ENCODE measurements at places on chromosomes 11 and 22.

DNA sequence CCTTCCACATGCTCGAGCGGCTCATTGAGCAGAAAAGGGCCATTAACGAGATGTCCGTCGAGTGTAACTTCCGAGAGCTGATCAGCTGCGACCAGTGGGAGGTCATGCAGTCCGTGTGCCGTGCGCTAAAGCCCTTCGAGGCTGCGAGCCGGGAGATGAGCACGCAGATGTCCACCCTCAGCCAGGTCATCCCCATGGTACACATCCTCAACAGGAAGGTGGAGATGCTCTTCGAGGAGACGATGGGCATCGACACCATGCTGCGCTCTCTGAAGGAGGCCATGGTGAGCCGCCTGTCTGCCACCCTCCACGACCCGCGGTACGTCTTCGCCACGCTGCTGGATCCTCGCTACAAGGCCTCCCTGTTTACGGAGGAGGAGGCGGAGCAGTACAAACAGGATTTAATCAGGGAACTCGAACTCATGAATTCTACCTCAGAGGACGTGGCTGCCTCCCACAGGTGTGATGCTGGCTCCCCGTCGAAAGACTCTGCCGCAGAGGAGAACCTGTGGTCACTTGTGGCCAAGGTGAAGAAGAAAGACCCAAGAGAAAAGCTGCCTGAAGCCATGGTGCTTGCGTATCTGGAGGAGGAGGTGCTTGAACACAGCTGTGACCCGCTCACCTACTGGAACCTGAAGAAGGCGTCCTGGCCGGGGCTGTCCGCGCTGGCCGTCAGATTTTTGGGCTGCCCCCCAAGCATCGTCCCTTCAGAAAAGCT, 31.7 kb downstream of the ALG12 start:
- DNase-seq: no peak

GRCh38 chr11:19869466-19869865, 156.8 kb downstream of the NAV2 start:
- DNase-seq: no peak

DNA sequence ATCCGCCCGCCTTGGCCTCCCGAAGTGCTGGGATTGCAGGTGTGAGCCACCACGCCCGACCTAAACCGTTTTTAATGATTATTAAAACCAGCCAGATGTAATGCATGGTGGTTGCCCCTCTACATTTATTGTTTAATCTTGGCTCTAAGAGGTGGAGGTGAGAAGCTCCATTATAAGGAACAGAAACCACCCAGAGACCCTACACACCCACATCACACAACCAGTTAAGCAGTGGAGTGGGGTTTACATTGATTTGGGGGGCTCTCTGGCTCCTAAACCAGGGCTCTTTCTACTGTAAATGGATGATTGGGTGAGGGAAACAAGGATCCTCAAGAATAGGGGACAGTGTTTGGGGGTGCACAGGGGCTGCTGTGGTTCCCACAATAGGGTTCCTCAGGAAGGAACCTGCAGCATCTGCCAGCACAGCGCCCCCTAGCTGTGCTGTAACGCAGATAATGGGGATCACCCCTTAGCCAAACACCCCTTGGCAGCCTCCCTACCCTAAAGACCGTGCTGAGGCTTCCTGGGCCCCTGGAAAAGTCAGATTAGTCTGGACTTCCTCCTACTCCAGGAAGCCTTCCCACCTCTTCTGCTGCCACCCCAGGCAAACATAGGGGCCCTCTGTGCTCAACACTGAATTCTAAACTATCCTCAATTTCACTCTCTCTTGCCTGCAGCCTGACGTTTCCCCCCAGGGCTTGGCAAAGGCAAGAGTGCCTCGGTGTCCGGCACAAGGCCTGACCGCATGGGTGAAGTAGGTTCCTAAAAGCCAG, 2.4 kb downstream of the MPST start:
- peak; percentile 44 for DNase-seq

GRCh38 chr11:74162681-74163467, 7.9 kb downstream of the C2CD3 start:
- no peak for DNase-seq

DNA sequence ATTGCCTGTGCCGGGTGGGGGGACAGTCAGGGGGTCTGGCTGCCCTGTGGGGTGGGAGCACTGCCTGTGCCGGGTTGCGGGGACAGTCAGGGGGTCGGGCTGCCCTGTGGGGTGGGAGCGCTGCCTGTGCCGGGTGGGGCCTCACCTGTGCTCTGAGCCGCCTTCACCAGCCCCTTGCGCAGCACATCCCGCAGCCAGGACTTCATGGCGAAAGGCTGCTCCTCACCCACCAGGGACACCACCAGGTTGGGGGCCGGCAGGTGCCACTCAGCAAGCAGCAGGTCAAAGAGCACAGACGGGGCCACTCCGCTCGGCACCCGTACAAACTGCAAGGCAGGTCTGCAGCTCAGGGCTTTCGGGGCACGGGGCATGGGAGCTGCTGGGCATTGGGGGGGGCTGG, 21.4 kb downstream of the TSSC4 start:
- no peak for DNase-seq

DNA sequence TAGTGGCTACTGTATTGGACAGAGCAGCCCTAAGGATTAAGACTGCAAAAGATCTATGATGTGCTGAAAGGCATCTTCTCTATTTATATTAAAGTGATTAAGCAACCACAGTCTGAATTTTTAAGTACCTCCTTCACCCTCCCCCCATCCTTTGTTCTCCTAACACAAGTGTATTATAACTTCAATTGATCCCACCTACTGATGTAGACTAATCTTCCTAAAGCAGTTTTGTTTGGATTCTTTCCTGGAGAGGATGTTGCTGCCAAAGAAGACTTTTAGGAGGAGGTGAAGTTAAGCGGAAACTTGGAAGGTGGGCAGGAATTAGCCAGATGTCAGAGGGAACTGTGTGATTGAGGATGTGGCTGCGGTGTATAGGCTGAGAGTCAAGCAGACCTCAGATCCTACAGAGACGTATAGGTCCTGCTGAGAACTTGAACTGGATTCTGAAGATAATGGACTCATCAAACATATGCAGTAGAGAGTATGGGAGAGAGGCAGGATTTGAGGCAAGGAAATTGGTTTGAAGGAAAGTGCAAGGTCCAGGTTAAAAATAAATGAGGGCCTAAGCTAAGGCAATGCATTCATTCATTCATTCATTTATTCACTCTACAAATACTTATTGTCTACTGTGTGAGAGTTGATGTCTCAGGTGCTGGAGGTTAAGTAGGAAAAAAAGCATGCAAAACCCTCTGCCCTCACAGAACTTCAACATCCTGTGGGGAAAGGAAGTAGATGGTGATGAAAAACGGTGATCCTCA, 5.2 kb upstream of the RASSF10 start:
- DNase-seq: no peak

GRCh38 chr22:23033116-23033905, 37.0 kb upstream of the GNAZ start:
- DNase-seq: no peak

GRCh38 chr22:38919631-38920190, 37.7 kb upstream of the APOBEC3A start:
- no peak for DNase-seq

DNA sequence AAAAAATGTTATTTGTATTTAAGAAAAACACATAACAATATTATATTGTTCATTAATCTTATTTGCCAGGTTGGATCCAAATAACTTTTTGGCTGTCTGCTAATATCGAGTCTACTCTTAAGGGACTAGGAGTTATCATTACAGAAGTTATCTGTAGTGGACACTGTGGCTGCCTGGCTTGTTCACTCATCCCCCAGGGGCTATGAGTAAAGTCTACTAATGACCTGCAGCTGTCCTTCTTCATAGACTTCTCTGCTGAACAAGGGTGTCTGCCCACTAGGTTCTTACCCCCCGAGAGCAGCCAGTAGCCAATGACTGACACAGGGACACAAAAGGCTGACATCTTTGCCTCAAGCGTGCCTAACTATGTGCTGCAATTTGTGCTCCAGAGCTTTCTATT, 69.7 kb downstream of the APIP start:
- no peak for DNase-seq

DNA sequence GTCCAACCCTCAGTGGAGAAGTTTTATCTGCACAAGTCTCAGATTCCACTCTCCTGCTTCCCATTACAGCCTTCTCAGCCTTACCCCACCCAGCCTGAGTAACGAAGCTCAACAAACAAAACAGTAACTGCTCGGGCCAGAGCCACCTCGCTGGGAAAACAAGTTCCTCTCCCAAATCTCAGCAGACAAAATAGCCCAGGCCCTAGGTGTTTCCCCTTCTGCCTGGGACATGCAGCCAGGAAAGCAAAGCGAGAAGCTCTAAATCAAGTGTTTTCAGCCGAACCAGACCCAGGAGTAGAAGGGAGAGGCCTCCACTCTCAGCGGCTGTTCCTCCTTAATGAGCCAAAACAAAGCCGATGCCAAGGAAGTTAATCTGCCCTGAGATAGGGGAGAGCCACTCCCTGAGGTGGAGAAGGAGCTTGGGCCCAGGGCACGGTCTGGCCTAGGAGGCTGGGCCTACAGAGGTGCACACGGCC, 44.0 kb downstream of the LIF start:
- DNase-seq: no peak

DNA sequence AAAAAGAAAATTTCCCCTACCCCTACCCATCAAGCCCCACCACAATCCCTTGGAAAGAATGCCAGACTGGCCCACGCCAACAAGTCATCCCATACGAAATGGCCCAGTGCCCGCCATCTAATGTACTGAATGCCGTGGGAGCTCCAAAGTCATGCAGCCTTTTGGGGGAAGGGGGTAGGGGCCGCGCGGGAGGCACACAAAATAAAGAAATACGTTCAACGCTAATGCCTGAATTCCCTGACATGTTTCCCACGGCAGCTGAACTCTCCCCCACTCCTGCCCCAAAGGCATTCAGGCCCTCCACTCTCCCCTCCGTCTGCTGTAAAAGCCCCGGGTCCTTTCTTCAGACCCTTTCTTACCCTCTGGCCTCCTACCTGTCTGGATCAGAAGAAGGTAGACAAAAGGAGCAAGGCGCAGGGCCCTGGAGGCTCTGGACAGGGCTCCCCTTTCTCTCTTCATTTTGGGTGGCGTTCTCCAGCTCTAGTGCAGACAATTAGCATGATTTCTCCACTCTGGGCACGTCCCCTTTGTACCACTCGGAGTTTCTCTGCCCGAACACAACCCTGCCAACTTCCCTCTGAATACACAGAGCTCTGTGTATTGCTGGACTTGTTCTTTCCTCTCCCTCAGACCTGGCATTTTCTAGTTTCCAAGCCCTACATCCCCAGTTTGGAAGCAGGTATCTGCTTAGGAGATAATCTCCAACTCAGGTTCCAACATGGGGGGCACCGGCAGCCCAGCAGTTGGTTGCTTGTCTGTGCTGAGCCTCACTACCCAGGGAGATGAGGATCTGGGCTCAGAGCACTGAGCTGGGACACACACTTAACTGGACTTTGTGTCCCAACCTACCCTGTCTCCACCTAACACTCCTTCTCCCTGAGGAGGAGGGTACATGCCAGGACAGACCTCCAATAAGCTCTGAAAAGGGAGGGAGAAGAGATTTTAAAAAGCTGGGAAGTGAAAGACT, at the start of gene HEPACAM:
HEPACAM (minus strand) TSS at position 500 of the 967 bp plus-strand sequence; CDS start at position 459, 41 bp downstream.
- no peak for DNase-seq

DNA sequence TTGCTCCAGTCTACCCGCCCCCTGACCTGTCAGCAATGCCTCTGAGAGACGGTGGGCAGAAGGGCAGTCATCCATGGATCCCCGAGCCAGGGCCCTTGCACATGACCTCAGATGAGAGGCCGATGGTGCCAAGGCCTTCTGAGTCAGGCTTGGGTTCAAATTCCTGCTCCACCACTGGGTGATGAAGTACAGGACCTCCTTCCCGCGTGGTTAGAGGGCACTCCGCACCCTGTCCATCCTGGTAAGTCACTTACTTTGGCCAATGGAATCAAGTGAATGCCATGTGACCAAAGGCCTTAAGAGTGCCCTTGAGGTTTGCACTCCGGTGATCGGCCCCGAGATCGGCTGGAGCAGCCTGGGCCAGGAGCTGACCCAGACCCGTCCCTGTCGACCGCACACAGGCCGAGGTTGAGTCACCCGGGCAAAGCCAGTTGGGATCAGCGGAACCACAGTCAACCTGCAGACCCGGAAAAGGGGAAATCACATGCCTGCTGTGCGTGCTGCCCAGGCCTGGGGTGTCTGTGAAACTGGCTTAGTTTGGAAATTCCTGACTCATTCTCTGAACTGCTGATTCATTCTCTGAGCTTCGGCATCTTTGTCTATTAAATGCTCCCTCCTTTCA, 48.9 kb downstream of the RTL6 start:
- DNase-seq: no peak

DNA sequence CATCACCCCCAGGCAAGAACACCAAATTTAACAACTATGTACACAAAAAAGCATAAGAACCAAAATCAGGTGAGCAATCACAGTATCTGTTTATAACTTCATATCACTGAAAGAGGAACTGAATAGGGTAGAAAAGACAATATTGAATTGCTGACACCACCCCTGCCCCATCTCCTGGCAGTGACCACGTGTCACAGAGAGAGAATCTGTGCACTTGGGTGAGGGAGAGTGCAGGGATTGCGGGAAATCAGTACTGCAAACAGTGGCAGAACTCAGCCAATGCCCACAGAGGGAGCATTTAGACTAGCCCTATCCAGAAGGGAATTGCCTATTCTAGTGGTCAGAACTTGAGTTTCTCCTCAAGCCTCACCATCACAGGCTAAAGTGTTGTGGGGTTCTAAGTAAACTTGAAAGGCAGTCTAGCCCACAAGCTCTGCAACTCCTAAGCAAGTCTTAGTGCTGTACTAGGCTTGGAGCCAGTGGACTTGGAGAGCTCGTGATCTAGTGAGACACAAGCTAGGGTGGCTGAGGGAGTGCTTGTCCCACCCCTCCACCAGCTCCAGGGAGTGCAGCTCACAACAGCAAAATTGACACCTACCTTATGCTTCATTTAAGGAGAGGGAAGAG, 82.8 kb upstream of the PTH start:
- DNase-seq: no peak

GRCh38 chr22:34798605-34799004, 267.4 kb upstream of the ISX start:
- DNase-seq: no peak

DNA sequence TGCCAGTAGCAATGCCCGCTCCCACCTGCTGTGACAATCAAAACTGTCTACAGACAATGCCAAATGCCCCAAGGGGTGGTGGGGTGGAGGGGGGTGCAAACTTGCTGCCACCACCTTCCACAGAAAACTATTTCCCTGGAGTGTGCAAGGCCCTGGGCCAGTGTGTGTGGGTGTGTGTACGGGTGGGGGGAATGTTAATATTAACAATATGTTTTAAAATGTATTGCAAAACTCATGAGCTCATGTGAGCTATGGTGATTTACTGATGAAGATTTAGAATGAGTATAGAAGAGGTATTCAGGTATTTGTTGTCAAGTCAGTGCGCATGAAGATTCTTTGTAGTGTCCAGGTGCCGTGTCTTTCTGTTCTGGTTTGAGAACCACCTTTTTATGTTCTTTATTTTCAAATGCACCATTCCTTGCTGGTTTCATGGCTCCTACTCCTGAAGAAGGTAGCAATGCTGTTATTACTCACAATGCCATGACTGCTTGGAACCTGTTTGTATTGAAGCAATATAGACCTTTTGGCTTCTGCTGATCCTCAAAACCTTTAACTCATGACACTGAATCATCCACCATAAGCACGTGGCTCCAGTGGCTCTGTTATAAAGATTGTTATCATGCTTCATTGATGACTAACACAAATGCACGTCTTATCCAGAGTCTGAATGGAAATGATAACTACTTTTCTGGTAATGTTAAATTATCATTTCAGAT, 29.9 kb upstream of the AQP11 start:
- DNase-seq: no peak
